ENCODE measurements at places on chromosomes 16 and 17. TPM values are rescaled to one million over a fixed set of nuclear protein-coding genes. Genes with fewer than 3 reads are reported as not detected.

TBC1D3K gene
- total RNA-seq = not detected

GRCh38 chr17:46883871-46884520, 32.6 kb downstream of the WNT9B start:
- DNase-seq = no peak

C17orf113 gene
- total RNA-seq = 0.59 TPM

- DNase-seq = no peak
Measured at GRCh38 chr17:68020409-68020756, 15.2 kb upstream of the KPNA2 start.
